ENCODE measurements at places on chromosomes 6 and 20.

DNA sequence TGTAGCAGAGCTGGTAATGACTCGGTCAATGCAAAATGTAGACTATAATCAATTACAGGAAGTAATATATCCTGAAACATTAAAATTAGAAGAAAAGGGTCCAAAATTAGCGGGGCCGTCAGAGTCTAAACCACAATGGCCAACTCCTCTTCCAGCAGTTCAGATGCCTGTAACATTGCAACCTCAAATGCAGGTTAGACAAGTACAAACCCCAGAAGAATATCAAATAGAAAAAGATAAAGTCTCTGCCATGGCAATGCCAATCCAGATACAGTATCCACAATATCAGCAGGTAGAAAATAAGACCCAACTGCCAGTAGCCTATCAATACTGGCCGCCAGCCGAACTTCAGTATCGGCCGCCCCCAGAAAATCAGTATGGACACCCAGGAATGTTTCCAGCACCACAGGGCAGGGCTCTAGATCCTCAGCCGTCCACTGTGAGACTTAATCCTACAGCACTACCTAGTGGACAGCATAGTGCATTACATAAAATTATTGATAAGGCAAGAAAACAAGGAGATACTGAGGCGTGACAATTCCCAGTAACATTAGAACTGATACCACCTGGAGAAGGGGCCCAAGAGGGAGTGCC, 158.4 kb downstream of the GPX5 start:
- no peak for DNase-seq

GRCh38 chr20:4605166-4605565, 116.5 kb upstream of the PRND start:
- DNase-seq = no peak

- DNase-seq = no peak
These were observed 141.3 kb downstream of the MMS22L start for GRCh38 chr6:97141756-97142155.

- DNase-seq = no peak
These were observed 13.2 kb downstream of the AAR2 start for GRCh38 chr20:36249450-36249849.

DNA sequence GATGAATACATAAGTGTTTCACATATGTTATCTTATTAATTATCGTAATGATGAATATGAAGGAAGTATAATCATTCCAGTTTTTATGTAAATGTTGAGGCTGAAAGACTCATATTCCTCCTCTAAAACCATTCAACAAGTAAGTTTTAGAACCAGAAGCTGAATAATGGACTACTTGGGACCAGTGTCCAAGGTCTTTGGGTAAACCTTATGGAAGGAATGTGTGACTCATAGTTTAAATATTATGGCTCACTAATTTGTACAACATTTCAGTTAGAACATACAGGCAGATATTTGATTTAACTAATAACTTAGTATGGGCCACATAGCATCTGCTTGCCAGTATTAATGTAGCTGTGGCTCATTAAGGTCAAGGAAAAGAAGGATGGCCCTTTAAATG, 209.6 kb downstream of the TFAP2B start:
- no peak for DNase-seq

DNA sequence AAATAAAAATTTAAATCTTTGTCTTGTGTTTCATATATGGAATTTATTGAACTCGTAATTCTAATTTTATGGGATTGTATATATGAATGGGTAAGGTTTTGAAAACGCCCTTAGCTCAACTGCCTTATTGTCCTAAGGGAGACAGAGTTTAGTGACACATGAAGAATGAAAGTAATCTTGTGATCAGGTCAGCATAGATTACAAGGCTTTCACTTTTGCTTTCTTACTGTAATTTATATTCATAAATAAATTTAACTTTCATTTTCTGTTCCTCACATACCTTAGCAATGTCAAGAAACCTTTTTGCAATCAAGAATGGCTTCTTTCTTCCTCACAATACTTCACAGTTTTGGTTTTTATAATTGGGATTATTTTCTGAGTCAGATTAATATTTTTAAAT, 14.4 kb downstream of the KPNA5 start:
- no peak for DNase-seq

DNA sequence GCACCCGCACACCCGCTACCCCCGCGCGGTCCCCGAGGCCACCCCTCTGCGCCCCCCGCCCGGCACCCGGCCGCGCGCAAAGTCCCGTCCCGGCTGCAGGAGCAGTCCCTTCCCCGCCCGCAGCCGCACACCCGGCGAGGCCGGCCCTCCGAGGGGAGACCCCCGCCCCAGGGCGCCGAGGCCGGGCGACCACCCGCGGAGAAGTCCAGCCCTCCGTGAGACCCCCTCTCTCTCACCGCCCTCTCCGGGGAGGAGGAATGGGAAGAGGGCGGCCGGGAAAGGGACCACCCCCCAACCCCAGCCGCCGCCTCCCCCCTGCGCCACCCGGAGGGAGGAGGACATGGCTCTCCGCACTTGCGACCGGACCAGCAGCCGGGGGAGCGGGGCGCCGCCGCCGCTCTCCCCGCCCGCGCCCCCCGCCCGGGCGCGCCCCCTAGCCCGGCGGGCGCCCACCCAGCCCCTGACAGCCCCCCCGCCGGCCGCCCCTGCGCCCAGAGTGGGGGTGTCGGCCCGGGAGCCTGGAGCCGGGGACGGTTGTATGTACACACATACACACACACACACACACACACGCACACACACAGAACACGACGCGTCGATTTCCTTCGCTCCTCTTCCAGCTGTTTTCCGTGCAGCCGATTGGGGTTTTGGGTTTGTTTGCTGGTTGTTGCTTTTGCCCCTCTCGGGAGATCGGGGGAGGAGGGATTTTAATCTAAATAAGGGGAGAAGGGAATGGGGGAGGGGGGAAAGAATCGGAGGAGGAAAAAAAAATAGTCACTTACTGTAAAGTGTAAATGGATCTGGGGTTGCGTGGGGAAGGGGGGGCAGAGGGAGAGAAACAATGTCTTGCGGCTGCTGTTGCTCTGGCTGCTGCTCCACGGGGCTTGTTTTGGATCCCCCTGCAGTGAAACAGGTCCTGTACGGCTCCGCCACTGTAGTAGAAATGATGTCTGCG, at the start of gene ATXN1:
TSS of gene ATXN1 (minus strand) at position 945 of the 955 bp plus-strand sequence.
- DNase-seq = no peak

- no peak for DNase-seq
These were observed 12.2 kb downstream of the CEP250 start for GRCh38 chr20:35467339-35468224.

GRCh38 chr20:38685853-38686473, 38.3 kb upstream of the SLC32A1 start:
- no peak for DNase-seq

DNA sequence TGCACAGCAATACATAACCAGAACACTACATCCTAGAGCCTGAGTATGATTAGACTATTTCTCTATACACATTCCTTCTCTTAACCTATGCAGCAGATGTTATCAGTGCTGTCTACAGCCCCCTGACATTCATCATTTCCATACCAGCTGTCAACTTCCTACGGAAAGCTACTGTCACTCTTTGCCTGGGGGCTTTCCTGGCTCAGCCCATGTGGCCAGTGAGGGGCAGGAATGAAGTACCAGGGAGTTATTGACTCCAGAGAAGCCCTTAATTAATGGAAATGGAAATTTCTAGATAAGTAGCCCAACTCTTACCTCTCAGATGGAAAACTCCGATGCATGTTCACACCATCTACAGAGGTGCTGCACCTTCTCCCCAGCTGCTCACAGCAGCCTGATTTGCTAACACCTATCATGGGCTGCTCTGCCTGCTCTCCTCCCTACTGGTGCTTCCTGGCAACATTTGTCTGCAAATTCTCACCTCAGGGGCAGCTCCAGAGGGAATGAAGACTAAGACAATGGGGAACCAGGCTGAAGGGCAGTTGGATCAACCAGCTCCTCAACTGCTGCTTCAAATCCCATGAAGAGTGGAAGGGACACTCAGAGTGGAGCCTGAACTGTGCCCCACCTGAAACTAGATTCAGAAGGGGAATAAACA, 59.6 kb downstream of the LINC00237 start:
- DNase-seq = no peak

- no peak for DNase-seq
These were observed 21.5 kb downstream of the SPDEF start for GRCh38 chr6:34534656-34535055.

GRCh38 chr6:45445364-45445748, 67.6 kb upstream of the SUPT3H start:
- no peak for DNase-seq

GRCh38 chr6:66961191-66961590, 1254.2 kb upstream of the EYS start:
- DNase-seq = no peak

- DNase-seq = no peak
These were observed 281.7 kb downstream of the CDC5L start for GRCh38 chr6:44668976-44669934.

GRCh38 chr20:31517373-31517772, 3.1 kb downstream of the HM13 start:
- no peak for DNase-seq

- DNase-seq = no peak
These were observed 15.0 kb upstream of the TBC1D22B start for GRCh38 chr6:37242429-37243052.

DNA sequence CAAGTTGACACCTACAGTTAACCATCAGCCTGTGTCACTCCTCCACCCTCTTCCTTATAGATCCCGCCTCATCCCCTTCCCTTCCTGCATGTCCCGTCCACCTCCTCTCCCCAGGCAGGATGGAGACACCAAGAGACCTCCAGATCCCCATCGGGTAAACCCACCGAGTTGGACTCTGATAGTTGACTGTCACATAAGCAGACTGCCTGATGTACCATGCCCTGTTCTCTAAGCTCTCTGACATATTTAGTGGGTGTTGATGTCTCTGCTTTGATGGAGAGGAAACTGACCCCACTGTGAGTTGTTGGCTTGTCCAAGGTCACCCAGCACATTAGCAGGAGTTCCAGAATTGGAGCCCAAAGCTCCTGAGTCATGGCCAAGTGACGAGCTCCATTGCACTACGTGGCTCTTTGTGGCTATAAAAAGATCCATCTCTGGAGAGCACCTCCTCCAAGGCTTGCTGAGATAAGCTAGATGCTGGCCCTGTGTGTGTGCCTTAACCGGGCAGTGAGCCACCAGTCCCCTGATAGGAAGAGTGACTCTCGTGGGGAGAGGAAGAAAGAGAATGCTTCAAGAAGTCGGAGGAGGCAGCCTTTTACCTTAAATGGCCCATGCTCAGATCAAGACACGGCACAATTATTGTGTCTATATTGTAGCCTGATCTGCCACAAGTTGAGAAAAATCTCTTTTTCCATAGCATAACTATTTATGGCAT, 236.0 kb upstream of the ECI2 start:
- no peak for DNase-seq

DNA sequence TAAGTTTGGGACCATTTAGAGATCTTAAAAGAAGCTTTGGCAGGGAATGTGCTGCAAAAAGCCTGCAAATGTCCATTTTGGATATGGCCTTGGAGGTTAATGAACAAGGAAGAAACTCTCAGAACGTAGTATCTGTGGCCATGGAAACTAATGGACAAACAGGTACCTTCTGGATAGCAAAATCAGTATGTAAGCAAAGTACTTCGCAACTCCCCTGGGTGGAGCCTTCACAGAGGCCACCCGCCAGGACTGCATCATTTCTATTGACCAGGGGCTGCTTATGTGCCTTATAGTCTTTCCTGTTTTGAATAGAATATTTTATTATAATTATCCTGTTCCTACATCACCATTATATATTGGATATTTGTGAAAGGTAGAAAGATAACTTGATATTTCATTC, 510.8 kb upstream of the SYNCRIP start:
- DNase-seq = no peak

DNA sequence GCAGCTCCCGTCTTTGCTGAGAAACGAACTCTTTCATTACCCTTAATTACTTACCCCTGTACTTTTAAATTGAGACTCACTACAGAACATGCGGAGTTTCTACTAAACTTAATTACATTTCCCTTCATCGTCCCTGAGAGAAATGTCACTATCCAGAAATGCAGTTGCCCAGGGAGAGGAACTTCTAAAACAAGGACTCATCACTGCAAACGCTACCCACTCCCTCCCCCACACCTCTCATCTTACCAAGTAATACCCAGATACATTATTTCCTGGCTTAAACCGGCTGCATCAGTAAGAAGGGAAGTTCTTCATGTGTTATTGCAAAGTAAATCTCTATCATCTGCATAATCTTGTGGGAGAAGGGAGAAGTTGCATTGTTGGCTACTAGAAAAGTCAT, 138.3 kb downstream of the IPCEF1 start:
- no peak for DNase-seq

DNA sequence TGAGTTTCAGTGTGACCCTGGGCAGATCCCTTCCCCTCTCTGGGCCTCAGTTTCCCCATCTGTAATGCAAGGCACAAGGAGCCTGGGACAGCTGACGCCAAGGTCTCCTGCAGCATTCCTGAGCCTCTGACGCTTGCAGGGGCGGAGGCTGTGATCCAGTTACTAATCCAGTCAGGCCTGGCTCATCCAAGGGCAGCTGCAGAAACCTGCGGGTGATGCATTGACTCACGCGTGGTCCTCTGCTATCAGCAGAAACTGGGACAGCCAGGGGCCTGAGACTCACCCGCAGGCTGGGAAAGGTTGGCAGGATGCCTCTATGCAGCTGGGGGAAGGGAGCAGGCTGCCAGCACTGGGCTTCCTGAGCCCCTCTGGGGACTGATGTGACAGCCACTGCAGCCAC, 65.0 kb upstream of the SIRPA start:
- DNase-seq = no peak

GRCh38 chr6:37673436-37673835, 24.2 kb downstream of the MDGA1 start:
- DNase-seq = peak; percentile 59

GRCh38 chr20:19120011-19120410, 92.4 kb upstream of the SLC24A3 start:
- DNase-seq = no peak

GRCh38 chr6:1475174-1475573, 85.8 kb downstream of the FOXF2 start:
- no peak for DNase-seq

DNA sequence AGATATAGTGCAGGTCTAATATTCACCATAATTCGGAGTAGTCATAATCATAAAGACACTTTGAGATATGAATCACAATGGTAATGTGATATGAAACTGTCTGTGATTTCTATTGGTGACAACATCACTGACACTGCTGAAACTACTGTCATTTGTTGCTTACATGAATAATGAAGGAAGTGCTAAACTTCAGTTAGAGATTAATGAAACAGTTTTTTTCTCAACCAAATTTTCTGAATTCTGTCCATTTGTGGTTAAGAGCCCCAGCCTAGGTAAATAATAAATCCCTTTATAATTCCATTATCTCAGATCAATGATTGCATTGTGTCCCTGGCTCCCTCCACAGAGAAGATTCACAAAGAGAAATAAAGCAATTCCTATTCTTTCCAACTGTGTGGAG, 122.6 kb downstream of the HIVEP2 start:
- DNase-seq = no peak

GRCh38 chr20:4998160-4998651, 3.1 kb downstream of the SLC23A2 start:
- DNase-seq = no peak

GRCh38 chr6:31705931-31706330, 735 bp upstream of the LY6G6F start:
- no peak for DNase-seq

DNA sequence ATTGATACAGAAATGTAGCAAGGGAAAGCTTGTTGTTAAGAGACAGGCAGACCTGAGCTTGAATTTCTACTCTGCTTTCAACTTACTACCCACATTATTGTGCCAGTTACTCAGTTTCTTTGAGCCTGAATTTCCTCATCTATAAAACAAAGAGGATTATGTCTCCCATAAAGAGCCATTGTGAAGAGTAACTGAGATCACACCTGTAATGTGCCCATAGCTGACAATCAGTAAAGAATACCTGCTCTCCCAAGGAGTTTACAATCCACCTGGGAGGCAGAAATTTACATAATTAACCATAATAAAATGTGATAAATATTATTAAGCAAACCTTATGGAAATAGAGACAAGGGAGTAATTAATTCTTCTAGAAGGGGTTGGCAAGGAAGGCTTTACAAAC, 204.9 kb downstream of the EPM2A start:
- DNase-seq = no peak

Measured in NCI-H187 (cell line).